ENCODE measurements at places on chromosomes 13 and 19.

GRCh38 chr13:48749144-48749543, 95.4 kb downstream of the CYSLTR2 start:
- no peaks in the 10 kb centered on the region for H3K36me3 ChIP-seq
- H3K4me1 ChIP-seq = peaks cover 1% of the 10 kb centered on the region
- H3K4me3 ChIP-seq = no peak overlapping the region

DNA sequence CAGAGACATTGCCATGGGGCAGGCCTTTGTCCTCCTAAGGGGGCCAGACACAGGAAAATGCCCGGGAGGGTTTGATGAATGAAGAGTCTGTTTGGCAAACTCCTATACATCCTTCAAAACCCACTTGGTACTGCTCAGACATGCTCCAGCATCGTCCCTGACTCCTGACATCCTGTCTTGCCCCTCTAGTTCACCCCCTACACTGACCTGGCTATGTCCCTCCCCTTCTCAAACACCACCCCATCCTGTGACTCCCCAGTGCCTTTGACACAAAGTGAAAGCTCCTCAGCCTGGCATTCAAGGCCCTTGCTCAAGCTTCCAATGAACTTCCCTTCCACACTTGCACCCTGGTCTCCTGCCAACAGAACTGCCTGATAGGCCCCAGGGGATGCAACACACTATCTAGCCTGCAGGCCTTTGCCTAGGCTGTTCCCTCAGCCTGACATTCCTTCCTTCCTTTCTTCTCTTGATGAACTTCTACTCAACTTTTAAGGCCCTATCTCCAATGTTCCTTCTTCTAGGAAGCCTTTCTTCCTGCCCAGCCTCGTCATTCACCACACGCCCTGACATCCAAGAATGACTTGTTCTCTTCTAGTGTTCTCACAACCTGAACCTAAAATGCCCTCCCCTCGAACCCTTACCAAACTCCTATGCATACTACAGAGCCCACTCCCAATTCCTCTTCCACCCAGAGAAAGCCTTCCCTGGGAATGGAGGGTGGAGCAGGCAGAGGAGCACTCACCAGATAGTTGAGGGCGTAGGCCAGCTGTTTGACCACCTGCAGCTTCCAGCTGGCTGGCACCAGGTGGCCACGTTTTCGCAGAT, 12.4 kb downstream of the JAK3 start:
- no peak for DNase-seq
- H3K4me3 ChIP-seq = no peak overlapping the region
- peaks cover 55% of the 10 kb centered on the region for H3K27me3 ChIP-seq
- no peak overlapping the region for H3K27ac ChIP-seq

DNA sequence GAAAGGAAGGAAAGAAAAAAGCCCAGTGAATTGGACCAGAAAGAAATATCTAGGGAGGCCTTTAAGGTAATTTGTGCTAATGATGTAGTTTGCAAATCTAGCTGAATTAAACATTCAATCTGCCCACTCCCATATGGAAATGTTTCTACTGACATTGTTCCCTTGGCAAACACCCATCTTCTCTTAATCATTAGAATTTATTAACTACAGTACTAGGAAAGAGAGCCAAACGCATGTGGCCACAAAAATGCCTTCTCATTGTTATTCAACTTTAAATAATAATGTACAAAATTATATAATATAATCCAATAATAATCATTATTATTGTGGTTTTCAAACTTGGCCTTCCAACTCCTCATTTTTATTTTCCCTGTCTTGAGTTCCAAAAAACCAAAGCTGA, 234.7 kb downstream of the NHLRC3 start:
- H3K4me3 ChIP-seq = no peak overlapping the region
- H3K27me3 ChIP-seq = peaks cover 3% of the 10 kb centered on the region
- no peak overlapping the region for H3K27ac ChIP-seq
- H3K36me3 ChIP-seq = no peaks in the 10 kb centered on the region

- no peak for DNase-seq
- H3K4me1 ChIP-seq = no peaks in the 10 kb centered on the region
- H3K27me3 ChIP-seq = peaks cover 8% of the 10 kb centered on the region
- no peaks in the 10 kb centered on the region for H3K36me3 ChIP-seq
- H3K27ac ChIP-seq = no peak overlapping the region
- no peak overlapping the region for H3K4me3 ChIP-seq
These were observed 25.3 kb upstream of the SLC46A3 start for GRCh38 chr13:28744091-28744536.

- H3K27me3 ChIP-seq = no peaks in the 10 kb centered on the region
- DNase-seq = no peak
- no peaks in the 10 kb centered on the region for H3K36me3 ChIP-seq
- H3K4me3 ChIP-seq = no peak overlapping the region
- H3K4me1 ChIP-seq = peaks cover 1% of the 10 kb centered on the region
These were observed 411.6 kb upstream of the SLITRK5 start for GRCh38 chr13:87259479-87260083.

DNA sequence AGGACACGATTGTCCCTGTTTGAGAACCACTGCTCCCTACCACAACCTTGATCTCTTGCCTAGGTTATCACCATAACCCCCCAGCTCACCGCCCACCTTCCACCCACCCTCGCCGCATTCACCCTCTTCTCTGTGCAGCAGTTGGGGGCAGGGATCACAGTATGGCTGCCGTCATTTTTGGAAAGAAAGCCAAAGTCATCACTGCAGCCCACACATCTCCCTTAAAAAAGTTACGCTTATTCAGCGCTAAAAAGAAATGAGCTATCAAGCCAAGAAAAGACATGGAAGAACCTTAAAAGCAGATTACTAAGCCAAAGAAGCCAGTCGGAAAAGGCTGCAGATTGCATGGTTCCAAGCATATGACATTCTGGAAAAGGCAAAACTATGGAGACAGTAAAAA, 10.5 kb upstream of the PPP6R1 start:
- peaks cover 11% of the 10 kb centered on the region for H3K36me3 ChIP-seq
- H3K4me3 ChIP-seq = no peak overlapping the region
- DNase-seq = no peak
- H3K4me1 ChIP-seq = no peaks in the 10 kb centered on the region

GRCh38 chr13:32264407-32264806, 50.8 kb downstream of the ZAR1L start:
- H3K4me3 ChIP-seq = no peak overlapping the region
- H3K27me3 ChIP-seq = no peaks in the 10 kb centered on the region
- no peak for DNase-seq
- no peak overlapping the region for H3K27ac ChIP-seq
- H3K36me3 ChIP-seq = no peaks in the 10 kb centered on the region

All from progenitor cell of endocrine pancreas (in vitro differentiated cells).